ENCODE measurements at places on chromosomes 1 and 21.

- no peak for DNase-seq
Observed at GRCh38 chr21:40067751-40068150, 200.5 kb downstream of the PCP4 start.

- DNase-seq: no peak
Observed at GRCh38 chr1:3983181-3983580, 83.1 kb upstream of the C1orf174 start.

DNA sequence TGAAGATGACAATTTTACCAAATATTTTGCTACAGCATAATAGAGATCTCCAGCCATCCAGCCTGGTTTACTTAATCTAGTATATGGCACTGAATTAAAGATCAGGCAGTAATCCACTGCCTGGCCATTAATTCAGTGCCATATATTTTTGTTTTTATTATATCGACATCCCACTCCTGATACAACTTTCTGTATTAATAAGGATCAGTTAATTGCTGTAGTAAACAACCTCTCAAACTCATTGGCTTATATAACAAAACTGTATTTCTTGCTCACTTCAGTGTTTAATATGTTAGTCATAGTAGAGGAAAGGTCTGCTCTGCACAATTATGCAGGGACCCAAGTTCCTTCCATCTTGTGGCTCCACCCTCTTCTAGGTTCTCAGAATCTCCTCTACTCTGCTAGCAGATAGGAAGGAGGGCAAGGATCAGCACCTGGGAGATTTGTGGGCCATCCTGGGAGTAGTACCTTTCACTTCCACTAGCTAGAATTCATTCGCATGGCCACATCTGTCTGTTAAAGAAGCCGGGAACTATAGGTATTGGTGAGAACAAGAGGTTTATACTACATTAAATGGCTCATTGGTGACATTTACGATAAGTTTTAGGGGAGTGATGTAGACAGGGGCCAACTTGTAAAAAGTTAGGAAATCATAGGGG lies 3.6 kb upstream of the ZDHHC18 start:
- DNase-seq: no peak

DNA sequence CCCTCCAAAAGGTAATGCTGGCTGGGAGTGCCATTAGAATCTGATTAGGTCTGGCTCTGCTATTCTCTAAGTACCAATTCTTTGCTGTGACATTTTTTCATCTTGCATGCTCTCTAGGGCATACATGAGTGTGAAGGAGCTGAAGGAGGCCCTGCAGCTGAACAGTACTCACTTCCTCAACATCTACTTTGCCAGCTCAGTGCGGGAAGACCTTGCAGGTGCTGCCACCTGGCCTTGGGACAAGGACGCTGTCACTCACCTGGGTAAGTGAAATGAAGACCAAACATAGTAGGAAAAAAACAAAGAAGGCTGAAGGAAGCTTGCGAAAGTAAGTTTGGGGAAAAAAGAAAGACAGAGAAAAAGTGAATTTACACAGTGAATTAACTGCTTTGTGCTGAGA lies 207.9 kb downstream of the PAPPA2 start:
- DNase-seq: no peak

GRCh38 chr1:237126180-237126579 lies 84.2 kb downstream of the RYR2 start:
- DNase-seq: no peak

DNA sequence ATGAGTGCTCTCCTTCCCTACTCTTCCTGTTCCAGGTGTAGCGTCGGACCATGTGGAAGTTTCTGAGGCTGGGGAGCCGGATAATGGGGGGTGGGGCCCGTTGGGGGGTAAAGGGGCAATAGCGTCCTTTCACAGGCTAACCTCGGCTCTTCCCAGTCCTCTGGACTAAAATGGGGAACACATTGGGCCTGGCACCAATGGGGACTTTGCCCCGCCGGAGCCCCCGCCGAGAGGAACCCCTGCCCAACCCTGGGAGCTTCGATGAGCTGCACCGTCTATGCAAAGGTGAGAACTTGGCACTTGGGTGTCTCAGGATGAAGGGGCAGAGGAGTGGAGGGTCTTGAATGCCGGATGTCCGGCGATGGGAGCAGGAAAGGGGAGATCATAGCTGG lies 456 bp downstream of the TOMM40L start:
- DNase-seq: no peak

DNA sequence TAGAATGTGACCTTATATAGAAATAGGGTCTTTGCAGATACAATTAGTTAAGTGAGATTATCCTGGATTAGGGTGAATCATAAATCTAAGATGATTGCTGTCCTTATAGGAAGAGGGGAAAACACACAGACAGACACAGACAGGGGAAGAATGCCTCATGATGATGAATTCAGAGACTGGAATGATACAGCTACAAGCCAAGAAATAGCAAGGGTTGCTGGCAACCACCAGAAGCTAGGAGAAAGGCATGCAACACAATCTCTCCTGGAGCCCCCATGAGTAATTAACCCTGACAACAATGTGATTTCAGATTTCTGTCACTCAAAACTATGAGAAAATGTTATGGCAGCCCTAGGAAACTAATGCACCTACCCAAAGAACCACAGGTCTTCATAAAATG lies 19.1 kb upstream of the PPIH start:
- DNase-seq: no peak

DNA sequence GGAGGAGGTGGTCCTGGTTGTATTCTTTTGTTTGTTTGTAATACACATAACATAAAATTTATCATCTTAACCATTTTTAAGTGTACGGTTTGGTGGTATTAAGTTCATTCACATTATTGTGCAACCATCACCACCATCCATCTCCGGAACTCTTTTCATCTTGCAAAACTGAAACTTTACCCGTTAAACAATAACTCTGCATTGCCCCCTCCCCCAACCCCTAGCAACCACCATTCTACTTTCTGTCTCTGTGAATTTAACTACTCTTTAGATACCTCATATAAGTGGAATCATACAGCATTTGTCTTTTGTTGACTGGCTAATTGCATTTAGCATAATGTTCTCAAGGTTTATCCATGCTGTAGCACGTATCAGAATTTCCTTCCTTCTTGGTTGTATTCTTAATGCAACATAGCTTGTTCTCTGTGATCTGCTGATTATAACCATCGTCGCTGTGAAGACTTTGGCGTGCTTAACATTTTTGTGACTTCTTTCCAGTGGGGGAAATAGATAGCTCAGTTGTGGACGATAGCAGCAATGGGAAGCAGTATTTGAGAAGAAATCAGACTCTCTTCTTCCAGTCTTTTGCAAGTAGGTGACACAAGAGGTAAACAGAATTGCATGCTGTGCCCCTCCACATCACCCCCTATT lies 117.5 kb upstream of the HOOK1 start:
- no peak for DNase-seq

DNA sequence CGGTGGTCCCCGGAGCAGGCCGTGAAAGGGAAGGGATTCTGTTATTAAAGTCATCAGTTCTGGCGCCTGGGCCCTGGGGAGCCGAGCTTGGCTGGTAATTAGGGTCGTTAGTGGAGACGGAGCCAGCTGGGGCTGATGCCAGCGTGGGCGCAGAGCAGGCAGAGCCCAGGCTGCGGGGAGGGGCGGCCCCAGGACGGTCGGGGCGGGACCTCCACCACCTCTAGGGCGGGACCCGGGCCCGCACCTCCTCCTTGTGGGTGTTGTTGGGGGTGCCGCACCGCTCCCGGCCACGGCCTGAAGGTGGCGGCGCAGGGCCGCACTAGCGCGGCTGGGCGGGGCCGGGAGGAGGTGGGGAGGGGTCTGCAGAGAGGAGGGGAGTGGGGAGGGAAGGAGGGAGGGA lies 470.6 kb downstream of the PTPRU start:
- DNase-seq: peak; percentile 70

DNA sequence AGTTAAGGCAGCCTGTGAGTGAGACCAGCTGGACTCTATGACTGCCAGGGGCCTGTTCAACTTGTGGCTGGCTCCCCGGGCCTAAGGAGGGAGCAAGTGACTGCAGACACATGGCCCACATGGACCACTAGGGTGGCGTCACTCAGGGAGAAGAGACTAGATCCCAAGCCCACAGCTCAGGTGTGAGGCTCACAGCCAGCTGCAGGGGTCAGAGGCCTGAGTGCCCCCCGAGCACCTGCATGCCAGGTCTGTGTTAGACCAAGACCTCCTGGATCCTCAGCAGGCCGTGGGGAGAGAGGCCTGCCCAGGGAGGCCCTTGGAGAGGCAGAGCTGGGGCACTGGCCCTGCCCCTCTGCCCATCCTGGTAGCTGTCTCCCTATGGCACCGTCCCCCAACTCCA lies 142.4 kb upstream of the RUNX3 start:
- DNase-seq: no peak

DNA sequence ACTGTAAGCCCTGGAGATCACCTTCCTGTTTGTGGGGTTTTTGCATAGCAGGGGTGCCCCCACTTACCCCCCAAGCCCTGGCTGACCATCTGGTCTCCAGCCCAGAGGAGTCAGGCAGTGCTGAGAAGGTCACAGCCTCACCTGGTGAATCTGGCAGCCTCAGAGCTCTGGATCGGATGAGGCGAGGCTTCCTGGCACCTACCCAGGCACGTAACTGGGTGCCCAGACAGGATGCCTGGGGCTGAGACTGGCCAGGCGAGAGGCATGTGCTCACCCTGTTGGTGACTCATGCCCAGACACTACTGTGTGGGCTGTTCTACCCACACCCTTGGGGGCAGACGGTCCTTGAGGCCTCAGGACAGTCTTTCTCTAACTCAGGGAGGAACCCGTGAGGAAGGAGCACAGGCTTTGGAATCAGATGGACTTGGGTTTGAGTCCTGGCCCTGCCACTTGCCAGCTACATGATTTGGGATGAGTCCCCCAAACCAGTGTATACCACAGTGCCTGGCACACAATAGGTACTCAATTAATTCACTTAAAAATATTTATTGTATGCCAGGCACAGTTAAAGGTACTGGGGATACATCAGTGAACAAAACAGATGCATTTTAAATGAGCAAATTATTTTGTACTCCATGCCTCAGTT lies 15.1 kb upstream of the PADI3 start:
- no peak for DNase-seq

GRCh38 chr21:16426936-16427335 lies 697.2 kb downstream of the USP25 start:
- no peak for DNase-seq

GRCh38 chr1:7515175-7515574 lies 255.9 kb upstream of the VAMP3 start:
- no peak for DNase-seq

GRCh38 chr1:178577882-178578281 lies 65.0 kb downstream of the TEX35 start:
- DNase-seq: no peak

- DNase-seq: no peak
Observed at GRCh38 chr1:96544831-96545221, 176.8 kb upstream of the PTBP2 start.

- DNase-seq: no peak
Observed at GRCh38 chr1:188590641-188591040, 1761.9 kb downstream of the PLA2G4A start.

DNA sequence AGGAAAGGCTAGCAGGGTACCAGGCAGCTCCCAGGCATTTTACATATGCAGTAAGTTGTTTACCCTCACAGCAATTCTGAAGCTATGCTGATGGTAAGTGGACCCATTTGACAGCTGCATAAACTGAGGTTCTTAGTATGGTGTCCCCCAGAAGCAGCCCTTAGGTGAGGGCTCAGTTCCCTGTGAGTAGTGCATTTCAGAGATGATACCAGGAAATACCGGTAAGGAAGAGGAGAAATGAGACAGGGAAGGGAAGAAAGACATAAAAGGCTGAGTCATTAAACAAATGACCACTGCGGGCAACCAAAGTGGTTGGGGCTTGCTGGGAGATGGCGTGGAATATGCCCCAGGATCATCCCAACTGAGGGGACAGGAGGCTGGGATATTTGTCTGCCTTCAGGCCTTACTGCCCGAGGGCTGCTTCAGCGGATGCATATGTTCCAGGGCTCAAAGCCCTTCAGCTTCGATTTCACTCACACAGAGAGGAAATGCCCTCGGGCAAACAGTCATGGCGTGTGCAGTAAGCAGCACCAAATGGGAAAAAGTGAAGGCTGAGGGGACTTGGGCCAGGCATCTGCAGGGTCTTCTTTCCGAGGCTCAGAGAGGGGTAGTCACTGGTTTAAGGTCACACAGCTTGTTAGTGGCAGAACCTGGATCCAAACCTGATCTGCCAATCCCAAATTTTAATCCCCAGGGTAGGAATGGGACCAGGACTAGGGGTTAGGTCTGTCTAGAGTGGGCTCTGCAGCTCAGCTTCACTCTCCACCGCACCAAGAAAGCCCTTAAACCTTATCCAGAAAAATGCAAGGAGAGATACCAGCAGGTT lies 133.7 kb upstream of the RUNX3 start:
- no peak for DNase-seq

GRCh38 chr1:200029035-200029821 lies 1.7 kb downstream of the NR5A2 start:
- DNase-seq: no peak

DNA sequence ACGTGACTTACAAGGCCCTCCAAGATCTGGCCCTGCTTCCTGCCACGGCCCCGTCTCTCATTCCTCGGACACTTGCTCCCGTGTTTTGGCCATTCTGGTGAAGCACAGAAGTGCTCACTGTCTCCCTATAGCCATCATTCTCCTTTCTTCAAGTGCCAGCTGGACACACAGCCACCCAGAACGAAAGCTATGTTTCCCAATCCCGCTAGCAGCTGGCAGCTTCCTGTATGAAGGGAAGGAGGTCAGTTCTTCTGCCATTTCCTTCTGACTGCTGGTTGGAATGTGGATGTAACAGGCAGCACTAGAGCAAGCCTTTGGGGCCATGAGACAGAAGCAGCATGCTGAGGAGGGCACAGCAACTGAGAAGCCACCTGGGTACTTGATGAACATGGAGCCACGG lies 82.8 kb downstream of the TGFBR3 start:
- no peak for DNase-seq

- DNase-seq: no peak
Observed at GRCh38 chr1:193005785-193006184, 53.4 kb downstream of the UCHL5 start.

Measured in NCI-H2081 treated with DMSO at 0.1 percent for 48 hours (cell line).